ENCODE measurements at places on chromosomes 16 and 17. TPM values are rescaled to one million over a fixed set of nuclear protein-coding genes. Genes with fewer than 3 reads are reported as not detected.

DNA sequence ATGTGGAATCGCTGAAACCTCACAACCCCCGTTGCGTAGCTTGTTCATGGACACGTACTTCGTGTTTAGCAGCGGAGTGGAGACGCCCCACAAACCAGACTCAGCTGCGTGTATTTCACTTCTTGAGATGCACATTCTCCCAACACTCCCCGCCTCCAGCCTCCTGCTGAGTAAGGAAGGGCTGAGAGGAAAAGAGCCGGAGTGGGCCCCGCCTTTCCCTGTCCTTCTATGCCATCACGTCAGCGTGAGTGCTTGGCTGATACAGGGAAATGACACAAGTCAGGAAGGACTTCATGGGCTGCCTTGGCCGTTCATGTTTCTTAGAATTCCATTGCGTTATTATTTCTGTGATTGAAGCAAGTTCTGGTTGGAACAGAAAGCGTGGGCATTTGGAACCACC is 68.6 kb upstream of the CBX4 start:
- no peak for DNase-seq

- DNase-seq, result no peak
These were observed 15.8 kb upstream of the PRM1 start for GRCh38 chr16:11296706-11297491.

DNA sequence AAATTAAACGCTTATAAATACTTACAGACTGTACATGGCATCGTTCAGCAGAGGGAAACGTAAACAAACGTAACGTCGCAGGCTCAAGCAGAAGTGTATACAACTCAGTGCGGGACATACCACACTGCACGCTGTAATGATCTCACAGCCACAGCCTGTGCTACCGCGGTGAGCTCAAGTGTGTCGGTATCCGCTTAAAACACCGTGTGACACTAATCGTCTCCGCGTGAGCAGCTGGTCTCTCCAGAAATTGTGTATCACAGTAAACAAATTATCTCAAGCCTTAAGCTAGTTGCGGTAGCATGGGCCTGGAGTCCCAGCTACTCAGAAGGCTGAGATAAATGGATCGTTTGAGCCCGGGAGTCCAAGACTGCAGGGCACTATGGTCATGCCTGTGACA is 115.3 kb downstream of the ANKRD11 start:
- DNase-seq, result no peak

The USP22 gene
- 217 TPM for polyA plus RNA-seq

The IL34 gene
- polyA plus RNA-seq, result 0.85 TPM

DNA sequence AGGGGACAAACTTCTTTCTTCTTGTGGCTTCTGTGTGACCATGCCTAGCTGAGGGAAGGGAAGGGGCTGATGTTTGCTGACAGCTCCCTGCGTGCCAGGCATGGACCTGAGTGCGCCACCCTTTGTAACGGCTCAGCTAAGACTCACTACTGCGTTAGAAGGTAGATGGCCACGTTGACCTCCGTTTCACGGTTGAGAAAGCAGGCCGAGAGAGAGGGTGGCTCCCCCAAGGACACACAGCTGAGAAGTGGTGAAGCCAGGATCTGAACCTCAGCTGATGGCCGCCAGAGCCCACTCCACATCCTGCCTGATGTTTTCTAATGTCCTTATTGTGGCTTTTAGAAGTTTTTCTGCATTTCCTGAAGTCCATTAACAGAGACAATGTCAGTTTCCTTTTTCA is 45.1 kb downstream of the RGS9 start:
- DNase-seq, result no peak

GRCh38 chr16:26649381-26650045 is 417.2 kb upstream of the C16orf82 start:
- no peak for DNase-seq

GRCh38 chr17:4049546-4049945 is 85.3 kb upstream of the ATP2A3 start:
- DNase-seq, result no peak

GRCh38 chr16:87431926-87432325 is 39.8 kb downstream of the MAP1LC3B start:
- no peak for DNase-seq
